ENCODE measurements at places on chromosomes 7 and 10. TPM values are rescaled to one million over a fixed set of nuclear protein-coding genes. Genes with fewer than 3 reads are reported as not detected.
A peak's percentile ranks its signal among the peaks of the same experiment; 100 is the strongest.

- DNase-seq = no peak
Observed at GRCh38 chr10:96176985-96177384, 46.9 kb downstream of the ZNF518A start.

The WDFY4 gene
- not detected for polyA plus RNA-seq

The ZNF138 gene
- polyA plus RNA-seq = 2.8 TPM

GRCh38 chr7:80145780-80146422, 11.3 kb downstream of the GNAI1 start:
- DNase-seq = peak; percentile 78

DNA sequence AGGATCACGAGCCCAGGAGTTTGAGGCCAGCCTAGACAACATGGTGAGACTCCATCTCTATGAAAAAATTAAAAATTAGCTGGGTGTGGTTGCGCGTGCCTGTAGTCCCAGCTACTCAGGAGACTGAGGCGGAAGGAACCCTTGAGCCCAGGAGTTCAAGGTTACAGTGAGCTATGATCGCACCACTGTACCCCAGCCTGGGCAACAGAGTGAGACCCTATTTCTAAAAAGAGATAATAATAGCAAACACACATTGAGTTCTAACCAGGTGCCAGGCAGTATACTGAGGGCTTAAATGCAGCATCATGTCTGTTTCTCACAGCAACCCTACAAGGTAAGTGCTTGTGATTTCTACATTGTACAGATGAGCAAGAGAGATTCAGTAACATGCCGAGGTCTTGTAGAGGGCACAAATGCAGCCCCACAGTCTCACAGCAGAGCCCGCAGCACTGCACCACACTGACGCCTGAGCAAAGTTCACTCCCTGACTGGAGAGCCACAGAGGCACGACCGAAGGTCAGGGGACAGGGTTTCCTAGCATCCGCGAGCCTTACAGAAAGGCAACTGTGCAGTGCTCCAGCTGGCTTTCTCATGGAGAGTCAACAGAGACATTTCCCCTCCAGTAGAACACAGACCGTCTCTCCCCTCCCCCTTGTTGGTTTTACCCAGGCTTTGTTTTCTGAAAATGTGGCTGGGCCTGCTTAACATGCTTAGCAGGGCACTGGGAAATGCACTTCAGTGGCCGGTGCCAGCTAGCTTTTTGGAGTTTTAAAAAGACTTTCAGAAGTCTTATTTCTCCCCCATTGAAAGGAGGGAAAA, 36.5 kb downstream of the PDSS1 start:
- DNase-seq = no peak

DNA sequence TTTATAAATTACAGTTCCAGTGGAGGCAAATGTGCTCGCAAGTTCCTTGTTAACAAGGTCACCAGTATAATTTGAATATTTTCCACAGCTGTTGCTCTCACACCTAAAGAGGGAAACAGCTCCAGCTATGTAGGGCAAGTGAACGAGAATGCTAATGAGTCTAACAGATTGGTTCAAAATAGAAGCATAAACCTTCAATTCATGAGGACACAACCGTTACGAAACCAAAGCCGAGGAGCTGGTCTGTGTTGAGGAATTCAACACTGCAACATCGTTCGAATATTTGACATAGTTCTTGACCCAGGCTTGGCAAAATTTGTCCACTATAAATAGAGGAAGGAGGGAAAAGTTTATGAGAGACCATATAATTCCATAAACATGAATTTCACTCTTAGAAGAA, 161.3 kb downstream of the KLF6 start:
- DNase-seq = peak; percentile 59
